NCI-H2029 (cell line): ENCODE measurements at places on chromosomes 11 and 22.

DNA sequence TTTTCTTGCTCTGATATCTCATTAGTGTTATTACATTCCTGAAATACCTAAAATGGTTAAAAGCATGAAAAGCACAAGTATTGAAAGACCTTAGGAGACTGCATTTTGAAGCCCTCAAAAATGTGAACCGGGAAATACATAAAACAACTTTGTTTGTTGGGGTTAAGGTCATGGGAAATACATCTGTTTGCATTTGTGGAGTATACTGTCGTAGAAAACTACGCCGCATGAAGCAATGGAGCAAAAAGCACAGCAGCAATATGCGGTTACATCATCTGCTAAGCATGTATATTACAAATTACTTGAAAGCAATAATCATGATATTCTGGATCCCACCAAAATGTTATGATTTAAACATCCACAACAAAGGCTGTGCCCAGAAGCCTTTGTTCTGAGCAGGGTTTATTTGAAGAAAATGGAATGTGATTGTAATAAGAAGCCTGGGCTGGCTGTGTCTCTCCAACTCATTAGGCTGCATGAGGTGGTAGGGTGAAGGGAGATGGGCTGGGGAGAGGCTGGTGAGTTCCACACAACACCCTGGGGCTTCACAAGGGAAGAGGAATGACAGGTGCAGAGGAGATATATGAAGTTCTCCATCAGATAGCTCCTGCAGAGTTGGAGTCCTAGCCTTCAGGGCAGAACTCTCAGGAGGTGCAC lies 64.7 kb upstream of the LIN7C start:
- DNase-seq = no peak

- no peak for DNase-seq
Observed at GRCh38 chr11:128480066-128480465, 107.3 kb downstream of the ETS1 start.

GRCh38 chr11:79285756-79286155 lies 155.1 kb downstream of the TENM4 start:
- no peak for DNase-seq

- no peak for DNase-seq
Observed at GRCh38 chr11:134049303-134049702, 19.6 kb upstream of the JAM3 start.

GRCh38 chr11:114157476-114158050 lies 98.1 kb downstream of the ZBTB16 start:
- DNase-seq = no peak

DNA sequence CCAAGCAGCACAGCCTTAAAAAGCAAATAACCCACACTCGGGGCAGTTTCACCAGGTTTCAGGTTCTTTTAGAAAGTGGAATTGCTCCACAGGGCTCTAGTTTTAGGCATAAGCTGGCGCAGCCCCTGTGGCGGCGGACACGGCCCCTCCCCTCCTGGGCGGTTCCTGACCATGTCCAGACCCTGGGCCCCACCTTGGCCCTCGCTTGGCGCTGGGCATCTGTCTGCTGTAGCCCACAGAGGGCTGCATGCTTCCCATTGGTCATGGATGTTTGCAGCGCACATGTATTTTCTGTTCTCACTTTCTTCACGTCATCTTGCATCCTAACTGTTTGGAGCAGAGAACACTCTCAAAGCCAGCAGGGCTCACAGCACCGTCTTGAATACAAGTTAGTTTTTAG lies 244.3 kb downstream of the BRD1 start:
- DNase-seq = no peak

DNA sequence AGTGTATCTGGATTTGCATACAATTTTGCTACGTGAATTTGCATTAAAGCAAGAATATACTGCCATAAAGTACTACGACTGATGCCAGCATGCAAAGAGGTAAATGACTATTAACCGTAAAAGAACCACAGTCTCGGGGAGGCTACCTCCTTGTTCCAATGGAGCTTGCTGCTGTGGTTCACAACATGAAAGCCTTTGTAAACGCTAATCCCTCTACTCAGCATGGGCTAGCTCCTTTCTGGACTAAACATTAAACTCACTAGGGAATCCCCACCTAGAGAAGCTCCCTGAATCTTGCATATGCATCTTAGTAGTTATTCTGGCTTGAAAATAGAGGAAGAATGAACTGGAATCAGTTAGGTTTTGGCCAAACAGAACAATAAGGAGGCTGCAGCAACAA lies 60.5 kb upstream of the ARHGAP32 start:
- DNase-seq = no peak

DNA sequence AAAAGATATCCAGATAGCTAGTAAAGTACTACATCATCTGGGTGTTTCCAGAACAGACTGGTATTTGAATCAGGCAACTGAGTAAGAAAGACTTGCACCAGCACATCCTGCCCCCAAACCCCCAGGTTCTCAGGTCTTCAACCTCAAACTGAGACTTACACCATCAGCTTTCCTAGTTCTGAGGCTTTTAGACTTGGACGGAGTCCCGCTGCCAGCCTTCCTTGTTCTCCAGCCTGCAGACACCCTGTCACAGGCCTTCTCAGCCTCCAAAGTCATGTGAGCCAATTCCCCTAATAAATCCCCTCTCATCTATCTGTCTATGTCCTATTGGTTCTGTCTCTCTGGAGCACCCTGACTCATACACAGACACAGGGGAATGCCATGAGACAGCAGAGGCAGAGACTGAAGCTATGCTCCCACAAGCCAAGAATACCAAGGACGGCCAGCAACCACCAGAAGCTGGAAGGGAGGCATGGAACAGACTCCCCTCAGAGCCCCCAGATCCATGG lies 10.9 kb downstream of the SMCO4 start:
- DNase-seq = no peak

DNA sequence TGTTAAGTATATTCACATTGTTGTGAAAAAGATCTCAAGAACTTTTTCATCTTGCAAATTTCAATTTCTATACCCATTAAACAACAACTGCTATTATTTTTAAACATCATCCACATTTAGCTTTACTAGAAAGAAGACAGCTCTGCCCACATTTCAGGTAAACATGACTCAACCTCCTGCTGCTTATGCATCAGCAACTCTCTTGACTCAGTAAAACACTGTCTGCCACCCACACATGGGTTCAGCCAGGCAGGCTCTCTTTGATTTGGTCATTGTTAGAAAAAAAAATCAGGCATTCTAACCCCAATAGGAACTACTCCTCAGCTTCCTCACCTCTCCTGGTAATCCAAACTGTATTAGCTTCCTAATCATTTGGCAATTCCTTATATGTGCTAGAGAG lies 5.1 kb upstream of the ENDOD1 start:
- DNase-seq = no peak

- DNase-seq = no peak
Observed at GRCh38 chr11:79396001-79396400, 44.8 kb downstream of the TENM4 start.

DNA sequence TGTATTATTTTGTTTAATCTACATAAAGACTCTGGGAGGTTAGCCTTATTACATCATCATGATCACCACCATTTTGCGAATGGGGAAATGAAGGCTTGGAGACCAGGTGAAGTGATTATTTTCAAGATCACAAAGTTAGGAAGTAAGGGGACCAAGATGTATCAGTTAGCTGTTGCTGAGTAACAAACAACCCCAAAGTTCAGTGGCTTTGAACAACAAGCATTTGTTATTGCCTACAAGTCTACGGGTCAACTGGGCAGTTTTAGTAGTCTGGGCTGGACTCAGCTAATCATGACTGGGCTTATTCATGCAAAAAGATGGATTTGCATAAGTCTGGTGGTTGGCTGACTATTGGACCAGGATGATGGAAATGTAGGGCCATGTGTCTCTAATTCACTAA lies 389.2 kb downstream of the MIAT start:
- DNase-seq = no peak

DNA sequence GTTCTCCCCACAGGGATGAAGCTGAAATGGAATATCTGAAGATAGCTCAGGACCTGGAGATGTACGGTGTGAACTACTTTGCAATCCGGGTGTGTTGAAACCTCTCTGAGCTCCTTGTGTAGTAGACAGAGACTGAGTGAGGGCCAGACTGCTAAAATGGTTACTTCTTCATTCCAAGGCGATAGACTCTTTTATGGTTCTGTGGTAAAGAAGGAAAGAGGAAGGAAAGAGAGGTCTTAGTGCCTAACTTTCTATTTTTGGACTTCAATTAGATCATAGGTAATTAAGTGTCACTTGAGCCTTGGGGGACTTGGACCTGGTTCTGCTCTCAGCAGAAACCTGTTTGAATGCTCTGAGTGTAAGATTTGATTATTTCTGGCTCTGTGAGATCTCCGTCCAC lies 54.7 kb downstream of the NF2 start:
- DNase-seq = no peak
